ENCODE measurements at places on chromosomes 12 and 14.

GRCh38 chr12:40569626-40570179 is 122.5 kb upstream of the CNTN1 start:
- DNase-seq = peak; percentile 13

DNA sequence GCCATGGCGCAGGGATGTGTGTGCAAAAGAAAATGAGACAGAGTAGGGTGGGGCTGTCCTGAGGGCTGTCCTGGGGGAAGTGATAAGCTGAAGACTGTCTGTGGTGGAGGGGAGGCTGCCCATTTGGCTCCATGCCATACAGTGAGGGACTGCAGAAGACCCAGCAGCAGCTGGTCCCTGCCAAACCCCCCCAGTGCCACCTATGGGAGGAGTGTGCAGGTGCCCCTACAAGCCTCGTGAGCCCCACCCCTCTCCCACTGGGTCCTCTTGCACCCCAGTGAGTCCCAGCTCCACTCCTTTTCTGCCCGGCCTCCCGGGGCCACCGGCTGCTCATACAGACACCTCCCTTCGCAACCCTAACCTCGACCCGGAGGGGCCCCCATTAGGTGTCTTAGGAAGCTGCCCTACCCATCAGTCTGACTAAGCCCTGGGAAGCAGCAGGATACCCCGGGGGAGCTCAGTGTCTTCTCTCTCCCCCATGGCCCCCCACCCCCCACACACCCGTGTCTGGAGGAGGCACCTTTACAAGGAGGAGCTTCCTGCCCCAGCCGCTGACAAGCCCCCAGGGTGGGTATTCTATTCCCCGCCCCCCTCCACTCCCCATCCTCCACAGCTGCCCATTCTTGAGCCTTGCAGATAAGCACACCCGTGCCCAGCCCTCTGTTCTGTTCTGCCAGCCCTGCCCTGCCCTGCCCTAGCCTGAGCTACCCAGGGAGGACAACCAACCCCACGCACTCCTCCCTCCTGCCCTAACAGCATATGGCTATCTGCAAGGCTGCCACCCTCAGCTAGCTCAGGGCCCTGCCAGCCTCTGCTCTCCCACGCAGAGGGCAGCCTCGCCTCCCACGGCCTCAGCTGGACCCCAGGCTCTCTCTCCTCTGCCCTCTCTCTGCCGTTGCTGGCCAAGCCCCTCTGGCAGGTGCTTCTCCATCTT is 41.9 kb downstream of the SLC6A12 start:
- DNase-seq = no peak

GRCh38 chr12:75923964-75924666 is 107.5 kb downstream of the PHLDA1 start:
- DNase-seq = peak; percentile 25

DNA sequence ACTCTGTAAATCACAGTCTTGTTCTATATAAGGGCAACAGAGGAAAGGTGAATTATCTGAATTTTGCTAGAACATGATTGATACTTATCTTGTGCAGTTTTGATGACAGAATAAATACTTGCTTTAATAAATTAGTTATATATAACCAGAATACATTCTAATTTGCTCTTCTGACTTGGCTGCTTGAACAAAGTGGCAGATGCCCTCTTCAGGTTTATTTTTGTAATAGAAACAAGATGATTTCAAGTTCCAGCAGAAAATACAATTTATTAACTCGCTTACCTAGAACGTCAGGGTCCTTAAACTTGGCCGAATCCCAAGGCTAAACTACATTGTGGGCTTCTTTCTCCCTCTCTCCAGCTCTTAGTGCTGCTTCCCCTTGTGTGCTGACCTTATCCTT is 57.6 kb upstream of the SSTR1 start:
- peak; percentile 5 for DNase-seq

GRCh38 chr12:53739214-53740129 is 12.2 kb upstream of the CALCOCO1 start:
- DNase-seq = peak; percentile 25

- DNase-seq = no peak
Observed at GRCh38 chr14:71133296-71133695, 226.0 kb downstream of the PCNX1 start.

DNA sequence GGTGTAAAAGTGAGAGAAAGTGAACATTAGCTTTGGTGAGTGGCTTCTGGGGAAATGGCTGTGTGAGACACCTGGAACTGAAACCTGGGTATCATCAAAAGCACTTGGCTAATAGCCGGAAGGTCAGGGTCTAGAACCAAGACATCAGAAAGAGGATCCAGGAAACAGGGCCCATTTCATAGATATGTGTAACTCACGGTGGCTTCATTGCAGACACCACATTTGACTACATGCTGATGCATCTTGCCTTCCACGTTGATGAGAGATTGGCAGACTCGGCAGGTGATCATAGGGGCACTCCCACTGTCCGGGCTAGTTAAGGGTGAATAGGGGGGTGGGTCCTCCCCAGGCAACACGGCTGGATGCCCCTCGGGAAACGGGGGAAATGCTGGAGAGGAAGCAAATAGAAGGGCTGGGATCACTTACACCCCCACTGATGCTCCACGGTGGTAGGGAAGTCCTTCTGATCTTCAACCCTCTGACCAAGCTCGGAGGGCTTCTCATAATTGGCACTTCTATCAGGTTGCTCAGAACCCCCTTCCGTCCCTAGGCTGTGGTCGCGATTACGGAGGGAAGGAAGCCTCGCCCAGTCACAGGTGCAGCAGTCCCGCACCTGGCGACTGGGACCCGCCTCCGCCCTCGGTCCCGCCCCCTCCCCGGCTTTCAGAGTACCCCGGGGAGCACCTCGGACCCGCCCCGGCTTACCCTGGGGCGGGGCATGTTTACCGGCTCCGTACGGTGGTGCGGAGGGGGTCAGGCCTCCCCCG is 593 bp downstream of the PIP4P1 start:
- DNase-seq = no peak

DNA sequence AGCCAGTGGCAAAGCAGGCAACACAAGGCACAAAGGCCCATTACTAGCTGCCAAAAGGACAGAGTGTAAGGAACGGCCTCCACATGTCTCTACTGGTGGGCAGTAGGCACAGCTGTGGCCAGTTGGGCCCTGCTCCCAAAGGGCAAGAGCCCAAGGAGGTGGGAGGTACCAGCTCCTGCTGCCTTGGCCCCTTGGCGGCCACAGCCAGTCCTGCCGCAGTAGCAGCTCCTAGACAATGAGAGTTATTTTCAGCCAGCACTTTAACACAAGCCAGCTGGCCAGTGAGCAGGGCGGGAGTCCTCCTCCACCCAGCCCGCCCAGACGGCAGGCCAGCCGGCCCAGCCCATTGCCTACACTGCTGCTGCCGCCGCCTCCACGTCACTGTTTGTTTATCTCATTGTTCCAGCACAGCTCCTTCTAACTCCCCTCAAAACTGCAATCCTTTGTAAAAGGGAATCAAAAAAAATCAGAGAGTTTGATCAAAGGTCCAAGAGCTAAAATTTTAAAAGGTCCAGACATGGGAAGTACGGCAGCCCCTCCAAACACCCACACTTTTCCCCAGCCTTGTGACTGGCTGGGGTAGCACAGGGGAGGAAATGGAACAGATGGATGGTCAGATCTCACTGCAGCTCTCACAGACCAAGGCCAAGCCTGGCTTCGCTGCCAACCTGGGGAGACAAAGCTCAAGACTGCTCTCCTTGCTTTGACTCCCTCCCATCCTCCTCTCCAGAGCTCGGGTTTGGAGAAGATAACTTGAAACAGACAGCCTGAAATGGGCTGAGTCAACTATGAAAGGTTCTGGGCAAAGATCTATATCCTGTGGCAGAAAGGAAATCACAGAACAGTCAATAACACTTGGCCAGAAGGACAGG is 33.5 kb downstream of the FMNL3 start:
- DNase-seq = peak; percentile 96

GRCh38 chr12:112010415-112011344 is 2.3 kb downstream of the TMEM116 start:
- DNase-seq = no peak

DNA sequence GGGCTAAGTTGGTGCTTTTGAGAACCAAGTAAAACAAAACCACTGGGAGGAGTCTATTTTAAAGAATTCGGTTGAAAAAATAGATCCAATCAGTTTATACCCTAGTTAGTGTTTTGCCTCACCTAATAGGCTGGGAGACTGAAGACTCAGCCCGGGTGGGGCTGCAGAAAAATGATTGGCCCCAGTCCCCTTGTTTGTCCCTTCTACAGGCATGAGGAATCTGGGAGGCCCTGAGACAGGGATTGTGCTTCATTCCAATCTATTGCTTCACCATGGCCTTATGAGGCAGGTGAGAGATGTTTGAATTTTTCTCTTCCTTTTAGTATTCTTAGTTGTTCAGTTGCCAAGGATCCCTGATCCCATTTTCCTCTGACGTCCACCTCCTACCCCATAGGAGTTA is 1.8 kb upstream of the RAB5B start:
- peak; percentile 87 for DNase-seq

- no peak for DNase-seq
Observed at GRCh38 chr12:45302621-45303369, 86.9 kb downstream of the ANO6 start.

GRCh38 chr12:1034243-1034642 is 43.2 kb downstream of the ERC1 start:
- no peak for DNase-seq

- no peak for DNase-seq
Observed at GRCh38 chr12:64701283-64701682, 57.9 kb downstream of the GNS start.

GRCh38 chr12:62799766-62800406 is 135.1 kb downstream of the PPM1H start:
- no peak for DNase-seq
